ENCODE measurements at places on chromosomes 2 and 18.

- no peak for DNase-seq
These were observed 3.0 kb upstream of the GBX2 start for GRCh38 chr2:236171181-236171679.

DNA sequence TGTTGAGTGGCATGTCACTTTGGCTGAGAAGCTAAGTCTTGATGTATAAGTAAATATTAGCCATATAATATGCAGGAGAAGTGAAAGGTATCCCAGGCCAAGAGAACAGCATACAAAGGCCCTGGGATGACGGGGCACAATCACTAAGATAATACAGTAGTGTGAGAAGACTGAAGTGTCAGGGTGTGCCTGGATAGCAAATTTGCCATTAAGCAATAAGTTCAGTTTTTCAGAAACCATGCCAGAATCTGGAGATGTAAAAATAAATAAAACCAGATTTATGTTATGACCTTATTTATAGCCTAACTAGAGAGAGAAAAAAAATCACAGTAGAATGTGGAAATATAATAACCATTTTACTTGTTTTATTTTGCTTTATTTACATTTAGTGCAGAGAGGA, 1858.7 kb upstream of the CELF4 start:
- DNase-seq: no peak

- DNase-seq: no peak
These were observed at the start of gene SH3BP4 for GRCh38 chr2:234951664-234952269. Gene SH3BP4, plus strand, starts transcription at chr2:234952017. Its CDS starts 82,986 bp downstream, at chr2:235035003.

DNA sequence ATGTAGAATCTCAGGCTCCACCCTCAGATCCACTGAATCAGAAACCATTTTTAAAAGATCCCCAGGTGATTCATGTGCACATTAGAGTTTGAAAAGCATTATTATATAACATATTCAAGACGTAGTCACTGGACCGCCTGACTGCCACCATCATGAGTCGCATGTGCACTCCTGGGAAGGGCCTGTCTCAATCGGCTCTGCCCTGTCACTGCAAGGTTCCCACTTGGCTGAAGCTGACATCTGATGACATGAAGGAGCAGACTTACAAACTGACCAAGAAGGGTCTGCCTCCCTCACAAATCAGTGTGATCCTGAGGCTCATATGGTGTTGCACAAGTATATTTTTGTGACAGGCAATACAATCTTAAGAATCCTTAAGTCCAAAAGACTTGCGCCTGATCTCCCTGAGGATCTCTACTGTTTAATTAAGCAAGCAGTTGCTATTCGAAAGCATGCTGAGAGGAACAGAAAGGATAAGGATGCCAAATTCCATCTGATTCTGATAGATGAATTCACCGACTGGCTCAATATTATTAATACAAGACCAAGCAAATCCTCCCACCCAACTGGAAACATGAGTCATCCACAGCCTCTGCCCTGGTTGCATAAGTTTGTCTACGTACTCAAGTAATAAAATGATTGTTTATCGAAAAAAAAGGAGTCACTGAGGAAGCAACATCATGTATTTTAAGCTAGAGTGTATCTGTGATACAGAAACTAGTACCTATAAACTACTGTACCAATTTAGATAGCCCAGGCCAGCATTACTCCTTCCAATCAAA, 26.2 kb downstream of the ATAD2B start:
- peak; percentile 77 for DNase-seq

DNA sequence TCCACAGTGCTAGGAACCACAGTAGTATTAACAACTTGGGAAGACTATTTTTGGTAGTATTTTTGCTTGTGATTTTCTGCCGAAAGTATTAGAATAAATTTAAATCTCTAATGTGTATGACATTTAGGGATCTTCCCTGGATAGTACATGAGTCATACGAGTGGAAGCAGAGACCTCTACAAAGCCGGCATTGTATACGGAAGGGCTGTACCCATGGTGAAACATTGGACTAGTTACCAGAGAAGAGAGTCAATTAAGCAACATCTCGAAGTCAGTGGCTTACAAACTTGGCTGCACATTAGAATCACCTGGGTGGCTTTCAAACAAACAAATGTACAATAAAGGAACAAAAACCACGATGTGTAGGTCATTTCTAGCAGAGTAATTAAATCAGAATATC, 1131.7 kb upstream of the LRRTM1 start:
- DNase-seq: no peak

- no peak for DNase-seq
These were observed 47.0 kb upstream of the SEMA4C start for GRCh38 chr2:96916646-96917543.

- no peak for DNase-seq
These were observed 247.3 kb downstream of the LPIN1 start for GRCh38 chr2:11993749-11994148.

GRCh38 chr2:232522623-232523401, 2.6 kb downstream of the PRSS56 start:
- no peak for DNase-seq

GRCh38 chr18:12242658-12243260, 11.4 kb upstream of the CIDEA start:
- no peak for DNase-seq

GRCh38 chr2:99860720-99861375, 281.5 kb downstream of the AFF3 start:
- no peak for DNase-seq

DNA sequence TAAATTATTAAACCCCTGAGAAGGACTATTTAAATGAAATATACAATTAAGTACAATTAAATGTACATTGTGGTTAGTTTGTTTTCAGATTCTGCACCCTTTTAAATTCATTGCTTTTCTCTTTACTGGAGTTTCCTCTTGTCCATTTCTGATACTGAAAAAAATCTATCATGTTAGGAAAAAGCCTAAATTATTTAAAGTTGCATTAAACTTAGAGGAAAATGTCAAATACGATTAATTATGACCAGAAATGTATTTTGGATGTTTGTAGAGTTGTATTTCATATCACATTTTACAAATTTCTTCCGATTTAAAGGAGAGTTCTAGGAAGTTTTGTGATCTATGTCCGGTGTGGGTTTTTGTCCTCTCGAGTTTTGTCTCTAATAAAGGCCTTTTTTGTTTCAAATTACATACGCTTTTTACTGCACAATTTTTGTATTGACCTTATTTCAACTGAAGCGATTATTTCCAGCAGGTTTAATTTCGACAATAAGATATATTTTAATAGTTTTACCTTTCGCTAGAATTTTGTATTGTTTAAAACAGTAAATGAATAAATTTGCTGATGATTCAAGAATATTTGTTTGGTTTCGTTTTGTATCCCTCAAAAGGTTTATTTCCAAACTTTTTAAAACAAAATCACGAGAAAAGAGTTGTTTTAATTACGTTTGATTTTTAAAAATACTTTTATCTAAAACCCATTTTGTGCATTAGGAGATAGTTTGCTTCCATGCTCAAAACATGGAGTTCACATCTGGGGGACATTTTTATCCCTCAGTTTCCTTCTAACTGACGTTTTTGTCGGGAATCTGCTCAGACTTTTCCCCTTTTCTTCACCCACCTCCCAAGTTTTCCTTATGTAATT, 3.3 kb upstream of the SATB2 start:
- no peak for DNase-seq

- DNase-seq: no peak
These were observed 43.6 kb downstream of the GPC1 start for GRCh38 chr2:240479111-240479501.

GRCh38 chr2:168404764-168405163, 51.3 kb upstream of the CERS6 start:
- DNase-seq: no peak

- DNase-seq: no peak
These were observed 134.2 kb downstream of the LAMA1 start for GRCh38 chr18:6983366-6983765.

DNA sequence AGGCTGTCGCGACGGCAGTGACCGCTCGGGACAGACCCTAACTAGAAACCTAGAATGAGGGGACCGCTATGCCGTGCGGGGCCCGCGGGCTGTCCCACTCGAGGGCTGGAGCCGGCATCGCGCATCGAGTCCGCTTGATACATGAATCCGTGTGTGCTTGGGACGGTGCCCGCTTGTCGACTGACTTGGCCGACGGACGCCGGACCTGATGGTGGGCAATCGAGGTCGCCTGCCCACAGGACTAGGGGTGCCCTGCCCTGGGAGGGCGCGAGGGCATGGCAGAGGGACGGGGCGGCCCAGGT, 749 bp upstream of the PTMA start:
- DNase-seq: no peak

DNA sequence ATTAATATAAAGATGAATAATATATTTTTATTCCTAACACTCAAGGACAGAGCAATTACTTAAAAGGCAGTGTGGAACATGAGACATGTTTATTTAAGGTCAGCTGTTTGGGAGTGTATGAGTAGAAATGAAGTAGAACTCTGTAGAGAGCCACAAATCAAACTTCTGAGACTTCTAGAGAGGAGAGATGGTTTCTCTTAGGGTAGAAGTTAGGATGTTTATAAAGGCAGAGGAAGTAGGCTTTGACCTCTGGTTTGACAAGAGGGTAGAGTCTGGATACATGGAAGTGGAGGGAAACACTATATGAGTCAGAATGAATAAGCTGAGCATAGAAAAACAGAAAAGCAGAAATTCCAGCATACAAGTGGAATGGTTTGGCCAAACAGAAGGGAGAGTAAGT, 262.1 kb upstream of the KLHL14 start:
- no peak for DNase-seq

- no peak for DNase-seq
These were observed 130.8 kb upstream of the CDCA7 start for GRCh38 chr2:173223871-173224270.

DNA sequence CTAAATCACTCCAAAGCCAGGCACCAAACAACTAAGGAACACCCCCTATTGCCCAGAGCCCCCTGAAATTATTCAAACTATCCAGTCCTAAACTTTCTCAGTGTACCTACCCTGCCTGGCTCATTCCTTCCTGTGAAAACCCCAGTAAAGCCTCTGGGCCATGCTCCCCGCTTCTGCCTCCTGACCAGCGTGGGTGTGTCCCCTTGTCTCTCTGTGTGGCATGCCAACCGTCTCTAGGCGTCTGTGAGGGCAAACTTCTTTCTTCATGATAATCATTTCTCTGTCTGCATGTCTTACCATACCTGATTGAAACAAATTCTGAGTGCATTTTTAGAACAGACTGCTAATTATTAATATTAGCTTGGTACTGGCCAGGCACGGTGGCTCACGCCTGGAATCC, 109.0 kb upstream of the MSH2 start:
- DNase-seq: no peak

- peak; percentile 73 for DNase-seq
These were observed 8.1 kb upstream of the SOS1 start for GRCh38 chr2:39128919-39129391.

- DNase-seq: peak; percentile 70
These were observed 234.6 kb upstream of the CDH19 start for GRCh38 chr18:66838340-66838987.

DNA sequence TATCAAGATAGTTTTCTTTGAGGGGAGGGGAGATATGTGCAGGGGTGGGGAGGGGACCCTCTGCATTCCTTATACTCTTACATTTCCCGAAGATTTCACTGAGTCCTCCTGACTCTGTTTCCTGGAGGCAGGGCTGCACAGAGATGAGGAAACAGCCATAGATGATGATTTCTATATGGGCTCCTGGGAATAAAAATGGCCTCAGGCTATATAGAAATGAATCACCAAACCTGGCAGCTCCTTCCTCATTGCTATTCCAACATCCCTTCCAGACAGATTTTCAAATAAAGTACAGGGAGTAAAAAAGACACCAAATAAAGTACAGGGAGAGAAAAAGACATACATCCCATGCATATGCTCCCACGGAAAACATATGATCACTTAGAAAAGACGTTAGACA, 474.8 kb upstream of the RAB6C start:
- no peak for DNase-seq

GRCh38 chr2:119126650-119127049, 31.9 kb downstream of the C1QL2 start:
- no peak for DNase-seq

DNA sequence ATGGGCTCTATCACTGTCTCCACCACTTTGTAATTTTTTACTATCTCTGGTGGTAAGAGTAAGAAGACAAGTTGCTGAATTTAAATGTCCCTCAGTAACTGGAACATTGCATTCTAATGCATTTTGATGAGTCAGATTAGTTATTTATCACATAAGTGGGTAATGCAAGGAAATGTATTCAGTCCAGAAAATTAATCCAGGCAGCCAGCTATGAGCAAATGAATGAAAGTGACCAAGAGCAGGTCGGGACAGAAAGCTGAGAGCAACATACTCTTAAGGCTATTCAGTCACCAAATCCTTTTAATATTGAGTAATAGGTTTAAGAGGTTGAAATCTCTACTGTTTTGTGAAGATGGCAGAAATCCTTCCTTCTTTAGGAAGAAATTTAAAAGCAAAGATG, 265.5 kb upstream of the PARD3B start:
- DNase-seq: no peak

- DNase-seq: no peak
These were observed 35.8 kb upstream of the ZNF516 start for GRCh38 chr18:76530846-76531245.

DNA sequence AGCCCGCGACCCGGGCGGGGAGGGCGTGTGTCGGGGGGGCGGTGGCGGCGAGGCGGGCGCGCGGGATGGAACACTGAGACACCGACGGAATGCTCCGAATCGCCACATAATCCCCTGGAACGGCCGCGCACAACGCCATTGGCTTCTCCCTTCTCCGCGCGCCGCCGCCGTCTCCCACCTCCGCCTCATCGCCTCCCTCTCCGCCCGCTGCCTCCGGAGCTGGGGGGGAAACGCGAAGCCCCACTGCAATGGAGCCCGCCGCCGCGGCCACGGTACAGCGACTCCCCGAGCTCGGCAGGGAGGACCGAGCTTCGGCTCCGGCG, at the start of gene PHLPP1:
PHLPP1 (plus strand) TSS at position 106 of the 323 bp plus-strand sequence; CDS start at position 249, 143 bp downstream.
- no peak for DNase-seq

DNA sequence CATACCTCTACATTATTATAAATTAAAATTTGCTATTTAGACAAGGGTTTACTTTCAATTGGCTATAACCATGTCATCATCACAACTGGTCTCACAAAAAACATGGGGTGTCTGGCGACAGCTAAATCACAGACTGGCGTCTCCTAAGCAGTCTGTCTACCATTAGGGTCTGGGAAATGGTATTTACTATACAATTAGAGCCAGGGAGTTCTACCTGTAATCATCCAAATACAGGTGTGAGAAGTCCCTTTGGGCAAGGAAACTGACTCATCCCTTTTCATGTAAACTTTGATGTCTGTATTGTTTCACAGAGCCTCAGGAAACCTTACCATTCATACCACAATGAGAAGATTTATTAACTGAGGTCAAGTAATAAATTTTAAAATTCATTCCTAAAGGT, 126.7 kb downstream of the OLA1 start:
- peak; percentile 29 for DNase-seq

DNA sequence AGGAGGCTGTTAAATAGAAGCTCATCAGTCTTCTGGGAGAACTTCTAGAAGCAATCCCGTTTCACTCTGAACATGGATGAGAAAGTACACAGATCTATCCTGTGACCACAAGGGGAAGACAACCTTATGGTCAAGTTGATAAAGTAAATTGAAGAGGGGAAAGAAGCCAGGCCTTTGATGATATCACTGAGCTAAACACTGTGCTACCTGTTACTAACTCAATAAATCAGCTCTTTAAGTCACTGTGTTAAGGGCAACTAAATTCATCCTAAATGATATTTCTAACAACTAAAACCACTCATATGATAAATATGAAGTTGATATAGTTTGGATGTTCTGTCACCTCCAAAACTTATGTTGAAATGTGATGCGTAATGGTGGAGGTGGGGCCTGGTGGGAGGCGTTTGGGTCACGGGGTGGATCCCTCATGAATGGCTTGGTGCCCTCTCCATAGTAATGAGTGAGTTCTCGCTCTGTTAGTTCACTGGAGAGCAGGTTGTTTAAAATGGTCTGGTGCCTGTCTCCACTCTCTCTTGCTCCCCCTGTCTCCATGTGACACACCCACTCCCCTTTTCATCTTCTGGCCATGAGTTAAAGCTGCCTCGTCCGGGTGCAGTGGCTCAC, 23.6 kb downstream of the OLA1 start:
- no peak for DNase-seq

Measured in epithelial cell of prostate (primary cell).